ENCODE measurements at places on chromosomes 1 and 21.

- no peak for DNase-seq
Measured at GRCh38 chr1:166261511-166261910, 94.7 kb upstream of the FAM78B start.

DNA sequence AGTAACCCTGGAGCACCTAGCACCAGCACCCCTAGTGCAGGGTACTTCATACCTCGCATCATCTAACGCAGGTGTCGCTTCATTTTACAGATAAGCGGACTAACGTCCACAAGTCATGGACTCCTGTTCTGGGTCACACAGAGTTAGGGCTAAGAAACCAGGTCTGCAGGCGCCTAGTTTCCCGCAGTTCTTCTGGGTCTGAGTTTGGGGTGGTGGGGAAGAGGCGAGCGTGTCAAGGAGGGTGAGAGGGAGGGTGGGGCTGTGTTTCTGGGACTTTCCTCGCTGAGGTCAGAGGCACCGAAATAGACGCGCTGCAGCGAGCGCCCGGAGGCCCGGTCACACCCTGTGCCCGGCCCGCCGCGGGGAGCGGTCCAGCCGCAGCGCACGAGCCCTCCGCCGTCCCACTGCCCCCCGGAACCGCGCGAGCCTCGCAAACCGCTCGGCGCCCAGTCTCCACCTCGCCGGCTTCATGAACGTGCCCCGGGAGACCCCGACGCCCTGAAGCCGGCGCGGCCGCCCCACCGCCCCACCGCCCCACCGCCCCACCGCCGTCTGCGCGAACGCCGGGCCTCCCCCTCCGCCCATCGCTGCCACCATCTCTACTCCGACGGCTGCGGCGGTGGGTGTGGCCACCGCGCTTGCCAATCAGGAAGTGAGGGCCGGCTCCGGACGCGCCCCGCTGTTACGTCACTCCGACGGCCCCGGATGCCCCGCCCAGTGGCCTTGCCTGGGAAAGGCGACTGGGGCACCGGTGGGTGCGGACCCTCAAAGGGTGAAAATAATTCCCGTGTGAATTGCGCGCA, 12.3 kb downstream of the IFI6 start:
- DNase-seq, result peak; percentile 72

DNA sequence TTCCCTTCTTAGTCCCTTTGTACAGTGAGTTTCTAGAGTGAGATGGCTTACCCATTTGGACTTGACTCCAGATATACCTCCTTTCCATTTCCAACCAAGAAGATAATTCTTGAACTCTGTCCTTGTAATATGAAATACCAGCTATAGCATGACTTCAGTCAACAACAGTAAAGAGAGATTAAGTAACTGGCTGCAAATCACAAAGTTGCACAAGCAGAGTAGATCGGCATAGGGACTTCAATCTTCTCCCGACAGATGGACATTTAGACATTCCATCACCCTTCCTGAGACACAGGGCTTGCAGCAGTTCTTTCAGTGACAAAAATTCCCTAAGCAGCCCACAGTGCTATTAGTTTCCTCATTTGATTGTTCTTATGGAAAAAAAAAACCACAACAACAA, 44.6 kb downstream of the JAK1 start:
- DNase-seq, result no peak

- DNase-seq, result no peak
Measured at GRCh38 chr1:26991310-26992116, 2.0 kb upstream of the TRNP1 start.

GRCh38 chr1:6603915-6604558, 1.4 kb upstream of the KLHL21 start:
- no peak for DNase-seq

DNA sequence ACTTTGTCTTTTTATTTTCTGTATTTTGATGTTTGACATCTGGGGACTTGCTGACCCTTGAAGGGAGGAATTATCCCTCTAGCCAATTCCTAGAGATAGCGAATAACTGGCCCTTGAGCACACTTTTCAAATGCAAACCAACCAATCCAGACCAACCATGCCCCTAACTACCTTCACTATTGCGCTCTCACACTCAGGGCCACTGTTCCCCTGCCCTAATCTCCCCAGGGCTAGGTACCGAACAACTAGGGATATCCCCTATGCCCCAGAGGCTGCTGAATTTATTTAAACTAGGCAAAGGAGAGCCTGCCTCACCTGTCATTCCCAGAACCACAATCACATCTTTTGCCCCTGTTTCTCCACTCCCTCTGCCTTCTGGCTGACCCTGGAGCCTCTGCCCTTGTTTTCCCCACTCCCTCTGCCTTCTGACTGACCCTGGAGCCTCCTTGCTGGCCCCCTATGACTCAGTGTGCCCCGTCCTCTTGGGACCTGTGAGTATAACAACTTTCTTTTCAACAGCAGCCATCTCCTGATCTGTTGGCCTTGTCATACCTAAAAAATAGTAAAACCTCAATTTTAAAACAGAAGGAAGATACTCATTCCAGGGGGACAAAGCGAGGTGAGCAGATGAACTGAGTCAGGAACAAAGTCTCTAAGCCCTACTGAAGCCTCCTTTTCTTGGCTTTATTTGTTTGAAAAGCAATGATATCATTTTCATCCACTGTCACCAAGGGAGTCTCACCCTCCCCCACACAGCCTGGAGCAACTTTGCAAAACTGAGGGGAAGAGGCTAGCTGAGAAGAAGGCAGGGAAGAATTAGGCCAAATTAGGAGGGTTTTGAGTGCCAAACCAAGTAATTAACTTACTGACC, 115.5 kb downstream of the NMNAT2 start:
- DNase-seq, result no peak
